ENCODE measurements at places on chromosomes 11 and 22.

DNA sequence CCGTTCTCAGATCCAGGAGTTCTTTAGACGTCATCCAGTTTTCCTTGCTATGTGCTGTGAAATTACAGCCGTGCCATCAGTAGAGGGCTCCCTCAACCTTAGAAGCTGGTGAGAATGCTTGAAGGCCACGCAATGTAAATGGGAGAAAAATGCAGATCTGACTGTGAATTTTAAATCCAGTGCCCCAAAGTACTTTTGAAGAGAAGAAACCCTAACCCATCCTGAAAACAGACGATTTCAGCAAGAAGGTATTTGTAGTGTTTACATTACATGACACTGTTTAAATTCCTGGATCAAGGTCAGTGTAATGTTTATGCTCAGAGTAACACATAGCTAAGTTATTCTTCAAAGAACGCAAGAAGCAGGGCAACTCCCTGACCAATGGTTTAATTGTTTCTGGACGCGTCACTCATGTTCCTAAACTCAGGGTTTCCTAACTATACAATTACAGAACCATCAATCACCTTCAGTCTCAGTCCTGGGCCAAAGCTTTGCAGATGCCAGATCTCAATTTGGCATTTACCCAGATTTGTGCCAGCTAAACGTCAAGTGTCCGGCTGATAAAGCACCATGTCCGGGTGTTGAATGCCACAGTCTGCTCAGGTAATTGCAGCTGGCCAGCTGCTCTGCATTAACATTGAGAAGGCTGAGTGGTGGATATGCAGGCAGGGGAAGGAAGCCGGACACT is 38.2 kb downstream of the ADAMTS8 start:
- no peak for DNase-seq

- peak; percentile 88 for DNase-seq
These were observed 111.8 kb downstream of the CCDC81 start for GRCh38 chr11:86486261-86487030.

- DNase-seq, result no peak
These were observed 48.9 kb upstream of the KIRREL3 start for GRCh38 chr11:127049486-127049885.

GRCh38 chr11:31690516-31690915 is 120.6 kb downstream of the PAX6 start:
- peak; percentile 43 for DNase-seq

GRCh38 chr11:92980312-92980711 is 10.9 kb downstream of the MTNR1B start:
- no peak for DNase-seq

DNA sequence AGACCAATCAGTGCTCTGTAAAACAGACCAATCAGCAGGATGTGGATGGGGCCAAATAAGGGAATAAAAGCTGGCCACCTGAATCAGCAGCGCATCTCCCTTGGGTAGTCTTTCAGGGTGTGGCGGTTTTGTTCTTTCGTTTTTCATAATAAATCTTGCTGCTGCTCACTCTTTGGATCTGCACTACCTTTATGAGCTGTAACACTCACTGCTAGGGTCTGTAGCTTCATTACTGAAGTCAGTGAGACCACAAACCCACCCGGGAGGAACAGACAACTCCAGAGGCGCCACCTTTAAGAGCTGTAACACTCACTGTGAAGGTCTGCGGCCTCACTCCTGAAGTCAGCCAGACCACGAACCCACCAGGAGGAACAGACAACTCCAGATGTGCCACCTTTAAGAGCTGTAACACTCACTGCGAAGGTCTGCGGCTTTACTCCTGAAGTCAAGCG is 175.5 kb upstream of the PDGFD start:
- DNase-seq, result no peak

- no peak for DNase-seq
These were observed 395.6 kb downstream of the LARGE1 start for GRCh38 chr22:33524511-33525260.

- no peak for DNase-seq
These were observed 870.7 kb downstream of the TBC1D22A start for GRCh38 chr22:47633111-47633510.

DNA sequence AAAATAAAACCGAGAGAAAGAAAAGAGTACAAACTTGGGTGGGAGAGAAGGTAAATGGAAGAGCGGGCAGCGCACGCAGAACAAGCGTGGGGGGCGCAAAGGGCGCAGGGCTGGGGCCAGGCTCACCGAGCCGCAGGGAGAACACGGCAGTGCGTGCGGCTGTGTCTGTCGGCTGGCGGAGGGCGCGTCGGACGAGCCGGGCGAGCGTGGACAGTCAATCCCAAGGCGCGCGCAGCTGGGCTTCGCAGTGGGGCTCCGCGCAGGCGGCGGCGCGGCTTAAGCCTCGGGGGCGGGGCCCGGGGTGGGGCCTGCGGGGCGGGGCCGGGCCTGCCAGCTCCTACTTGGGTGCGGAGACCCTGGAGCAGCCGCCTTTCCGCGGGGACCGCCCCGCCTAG is at the start of gene UCP2:
UCP2 (minus strand) TSS at position 249 of the 395 bp plus-strand sequence. CDS start 4,465 bp downstream, outside the sequence.
- DNase-seq, result peak; percentile 94

DNA sequence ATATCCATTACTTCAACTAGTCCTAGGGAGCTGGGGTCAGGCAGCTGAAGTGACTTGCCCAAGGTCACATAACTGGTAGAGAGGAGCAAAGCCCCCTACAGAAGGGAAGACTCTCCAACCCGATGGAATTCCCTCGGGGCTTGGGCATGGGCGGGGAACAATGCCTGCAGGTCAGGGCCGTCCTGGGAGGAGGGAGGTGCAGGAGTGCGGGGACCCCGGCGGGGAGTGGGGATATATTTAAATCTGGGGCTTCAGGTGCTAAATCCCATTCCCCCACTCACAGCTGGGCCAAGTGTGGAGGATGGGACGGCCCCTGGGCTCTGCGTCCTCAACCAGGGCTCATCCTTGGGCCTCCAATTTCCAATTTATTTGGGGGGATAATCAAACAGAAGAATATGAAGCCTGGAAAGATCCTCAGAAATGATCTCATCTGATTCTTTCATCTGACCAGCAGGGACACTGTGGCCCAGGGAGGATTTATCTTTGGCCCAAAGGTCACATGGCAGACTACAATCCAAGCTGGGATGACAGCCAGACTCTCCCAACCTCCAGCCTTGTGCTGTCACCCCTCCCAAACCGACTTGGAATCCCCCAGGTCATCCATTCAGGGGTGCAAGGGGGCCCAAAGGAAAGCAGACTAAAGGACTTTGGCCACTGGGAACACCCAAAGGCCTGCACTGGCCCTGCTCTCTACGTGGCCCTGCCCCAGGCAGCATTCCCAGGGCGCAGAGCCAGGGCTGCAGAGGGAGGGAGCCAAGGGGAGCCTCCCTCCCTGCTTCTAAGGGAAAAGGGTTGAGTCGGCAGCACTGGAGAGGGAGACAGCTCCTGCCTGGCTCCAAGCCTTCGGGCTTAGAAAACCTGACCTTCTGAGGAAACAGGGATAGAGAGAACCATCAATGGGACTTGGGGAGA is 8.7 kb upstream of the C1QTNF6 start:
- DNase-seq, result peak; percentile 26

DNA sequence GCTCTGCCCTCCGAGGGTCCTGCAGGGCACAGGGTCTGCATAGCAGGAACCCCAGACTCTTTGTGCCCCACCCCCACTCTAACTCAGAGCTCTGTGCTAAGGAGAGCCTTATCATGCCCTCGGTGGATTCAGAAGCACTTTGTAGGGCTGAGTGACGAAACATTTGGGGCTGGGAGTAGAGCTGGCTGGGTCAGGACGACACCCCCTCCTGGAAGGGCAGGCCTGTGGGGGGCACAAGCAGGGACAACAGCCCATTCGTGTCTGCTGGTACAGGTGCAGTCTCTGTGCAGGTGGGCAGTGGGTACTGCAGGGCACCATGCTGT is 8.9 kb downstream of the APOBEC3A start:
- no peak for DNase-seq

DNA sequence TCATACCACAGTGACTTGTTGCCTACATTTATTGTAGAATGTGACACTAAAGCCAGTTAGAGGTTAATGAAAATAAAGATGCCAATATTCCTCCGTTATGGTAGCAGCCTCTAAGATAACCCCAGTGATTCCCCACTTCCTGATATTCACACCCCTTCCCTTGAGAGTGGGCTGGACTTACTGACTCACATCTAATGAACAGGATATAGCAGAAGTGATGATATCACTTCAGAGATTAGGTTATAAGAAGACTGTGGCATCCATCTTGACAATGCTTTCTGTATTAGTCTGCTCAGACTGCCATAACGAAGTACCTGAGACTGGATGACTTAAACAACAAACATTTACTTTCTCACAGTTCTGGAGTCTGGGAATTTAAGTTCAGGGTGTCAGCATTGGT is 149.6 kb upstream of the MTNR1B start:
- DNase-seq, result no peak

GRCh38 chr11:73466643-73467042 is 90.4 kb downstream of the RELT start:
- DNase-seq, result no peak

- DNase-seq, result no peak
These were observed 198.7 kb downstream of the DDX10 start for GRCh38 chr11:108863528-108863927.

DNA sequence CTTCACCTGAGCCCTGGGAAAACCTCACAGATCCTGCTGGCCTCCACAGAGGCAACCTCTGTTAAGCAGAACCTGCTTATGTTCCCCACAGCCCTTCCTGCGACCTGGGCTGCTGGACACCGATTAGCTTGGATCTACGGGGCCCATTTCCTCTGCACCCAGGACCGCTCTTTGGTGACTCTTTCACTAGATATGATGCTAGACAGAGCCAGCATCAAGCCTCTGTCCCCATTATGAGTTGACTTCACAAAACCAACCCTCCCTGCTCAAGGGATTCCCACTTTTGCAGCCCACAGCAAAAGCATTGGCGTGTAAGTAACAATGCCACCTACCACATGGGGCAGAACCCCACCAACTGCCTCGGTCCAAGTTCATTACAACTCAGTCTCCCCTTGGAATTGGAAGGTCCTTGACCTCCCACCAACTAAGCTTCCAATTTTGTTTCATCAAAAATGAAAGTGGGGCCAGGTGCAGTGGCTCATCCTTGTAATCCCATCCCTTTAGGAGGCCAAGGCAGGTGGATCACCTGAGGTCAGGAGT is 15.2 kb upstream of the TMPRSS4 start:
- DNase-seq, result no peak

- DNase-seq, result no peak
These were observed 1.7 kb upstream of the LRRC74B start for GRCh38 chr22:21043860-21044535.

DNA sequence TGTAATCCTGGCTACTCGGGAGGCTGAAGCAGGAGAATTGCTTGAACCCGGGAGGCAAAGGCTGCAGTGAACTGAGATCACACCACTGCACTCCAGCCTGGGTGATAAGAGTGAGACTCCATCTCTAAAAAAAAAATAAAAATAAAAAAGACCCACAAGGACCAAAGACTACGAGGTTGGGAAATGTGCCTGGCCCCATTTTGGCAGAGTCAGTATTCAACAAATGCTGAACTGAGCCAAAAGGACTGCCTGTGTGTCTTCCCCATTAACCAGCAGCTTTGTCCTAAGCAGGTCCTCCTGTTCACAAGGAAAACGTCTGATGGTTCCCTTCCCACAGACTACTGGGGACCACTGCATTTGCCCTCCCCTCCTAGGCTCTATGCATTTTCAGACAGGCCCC is 27.6 kb downstream of the ADORA2A start:
- DNase-seq, result no peak

GRCh38 chr22:46525389-46526243 is 11.8 kb downstream of the CELSR1 start:
- DNase-seq, result no peak

DNA sequence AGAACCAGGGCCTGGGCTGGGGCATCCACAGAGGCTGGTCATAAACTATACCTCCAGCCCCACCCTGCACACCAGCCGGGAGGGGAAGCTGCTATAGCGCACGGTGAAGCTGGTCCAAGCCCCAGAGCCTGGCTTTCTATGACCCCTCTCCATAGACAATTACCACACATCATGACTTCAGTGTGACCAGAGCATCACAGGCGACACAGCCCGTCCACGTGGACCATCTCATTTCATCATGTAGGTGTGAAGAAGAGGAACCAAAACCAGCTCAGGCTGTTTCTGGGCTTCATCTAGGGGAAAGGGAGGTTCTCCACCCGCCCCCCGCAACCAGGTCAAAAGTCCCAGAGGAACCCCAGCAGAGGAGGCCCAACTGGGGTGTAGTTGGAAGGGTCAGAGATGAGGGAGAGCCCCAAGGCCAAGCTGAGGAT is 3.0 kb downstream of the CXCR5 start:
- no peak for DNase-seq

Data from NCI-H446 (cell line).